ENCODE measurements at places on chromosomes 3 and 15.
A peak's percentile ranks its signal among the peaks of the same experiment; 100 is the strongest.

DNA sequence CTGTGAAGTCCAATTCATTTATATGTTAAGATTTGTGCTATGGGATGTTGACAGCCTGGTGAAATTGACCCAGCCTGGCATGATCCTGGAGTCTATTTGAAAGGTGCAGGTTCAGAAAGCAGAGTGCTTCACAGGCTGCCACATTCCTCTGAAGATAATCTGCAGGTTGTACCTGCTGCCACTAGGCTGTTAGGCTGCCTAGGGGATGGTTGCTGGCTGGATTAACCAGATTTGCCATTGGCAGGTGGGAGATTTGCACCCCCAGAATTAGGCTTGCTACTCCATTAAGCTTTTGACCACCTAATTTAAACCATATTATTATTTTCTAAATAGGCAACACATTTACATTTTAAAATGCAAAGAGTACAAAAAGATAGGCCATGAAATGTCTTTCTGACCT is 85.8 kb upstream of the RASGRP1 start:
- no peak for DNase-seq

DNA sequence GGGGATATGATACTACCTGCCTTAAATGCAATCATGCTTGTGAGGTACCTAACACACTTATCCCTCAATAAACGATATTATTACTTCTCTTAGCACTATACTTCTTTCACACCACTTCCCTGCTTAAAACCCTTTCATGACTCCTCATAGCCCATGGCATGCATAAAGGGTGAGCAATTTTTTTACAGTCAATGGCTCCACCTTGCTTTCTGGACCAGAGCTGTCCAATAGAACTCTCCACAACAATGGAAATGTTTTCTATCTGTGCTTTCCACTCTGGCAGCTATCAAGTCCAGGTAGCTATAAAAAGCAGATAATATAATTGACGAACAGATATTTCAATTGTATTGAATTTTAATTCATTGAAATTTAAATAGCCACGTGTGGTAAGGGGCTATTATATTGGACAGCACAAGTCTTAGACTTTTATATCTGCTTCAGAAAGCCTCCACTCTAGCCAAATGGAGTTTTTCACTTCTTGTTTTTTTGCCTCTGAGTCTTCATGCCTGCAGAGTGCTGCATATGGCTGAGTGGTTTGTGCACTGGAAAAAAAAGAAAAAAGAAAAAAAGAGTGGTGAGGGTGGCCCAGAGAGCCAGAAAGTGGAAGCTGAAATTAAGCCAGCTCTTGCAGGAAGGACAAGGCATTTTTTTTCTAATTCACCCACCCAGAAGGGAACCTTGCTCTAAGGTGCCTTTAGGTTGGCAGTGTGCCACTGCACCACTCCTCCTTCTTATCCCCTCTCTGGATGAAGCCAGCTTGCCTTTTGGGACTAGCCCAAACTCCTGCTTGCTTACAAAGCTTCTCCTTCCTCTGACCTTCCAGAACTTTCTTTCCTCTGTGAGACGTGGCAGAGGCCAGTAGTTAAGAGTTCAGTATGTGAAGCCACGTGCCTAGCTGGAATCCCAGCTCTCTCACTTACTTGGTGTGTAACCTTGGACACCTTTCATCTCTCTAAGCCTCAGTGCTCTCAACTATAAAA is 239.0 kb upstream of the LRTM1 start:
- DNase-seq: no peak

GRCh38 chr3:171636666-171637065 is 173.6 kb downstream of the PLD1 start:
- DNase-seq: no peak

DNA sequence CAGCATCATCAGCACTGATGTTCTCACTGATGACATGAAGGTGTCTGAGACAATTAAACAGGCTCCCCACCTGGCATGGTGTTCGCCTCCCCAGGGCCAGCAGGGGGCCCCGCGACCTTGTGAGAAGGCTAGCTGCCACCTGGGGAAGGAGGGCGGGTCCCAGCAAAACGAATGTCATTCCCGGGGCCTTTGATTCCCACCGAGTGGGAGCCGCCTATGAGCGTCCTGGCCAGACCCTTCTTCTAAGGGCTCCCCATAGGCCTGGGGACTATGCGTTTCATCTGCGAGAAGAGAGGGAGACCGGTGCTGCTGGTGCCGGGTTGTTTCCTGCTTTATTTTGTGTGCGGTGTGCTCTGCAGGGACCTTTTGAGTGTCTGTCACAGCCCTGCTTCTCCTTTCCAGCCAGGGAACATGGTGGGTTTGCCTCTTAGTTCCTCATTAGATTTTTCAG is 20.5 kb upstream of the MINDY4B start:
- DNase-seq: peak; percentile 41

DNA sequence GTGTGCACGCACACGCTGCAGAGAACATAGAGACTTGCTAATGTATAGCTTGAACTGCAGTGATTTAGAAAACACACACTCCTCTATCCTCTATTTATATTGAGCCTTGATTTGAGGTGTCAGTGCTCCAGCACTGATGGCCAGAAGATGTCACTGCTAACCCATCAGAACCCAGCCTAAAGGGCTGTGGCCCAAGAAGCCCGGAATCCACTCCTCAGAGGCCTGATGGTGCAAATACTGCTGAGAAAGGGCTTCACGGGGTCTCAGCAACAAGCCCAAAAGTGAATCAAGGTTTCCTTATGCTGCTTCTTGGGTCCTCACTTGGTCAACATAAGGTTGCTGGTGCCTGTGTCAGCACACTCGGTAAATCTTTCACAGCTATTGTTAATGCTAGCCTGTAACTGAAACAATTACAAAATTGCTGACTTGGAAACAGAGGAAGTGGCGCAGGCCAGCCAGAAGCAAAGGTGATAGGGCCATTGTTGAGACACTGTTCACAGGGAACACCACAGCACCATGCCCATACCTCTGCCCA is 60.3 kb downstream of the HEG1 start:
- DNase-seq: peak; percentile 37

DNA sequence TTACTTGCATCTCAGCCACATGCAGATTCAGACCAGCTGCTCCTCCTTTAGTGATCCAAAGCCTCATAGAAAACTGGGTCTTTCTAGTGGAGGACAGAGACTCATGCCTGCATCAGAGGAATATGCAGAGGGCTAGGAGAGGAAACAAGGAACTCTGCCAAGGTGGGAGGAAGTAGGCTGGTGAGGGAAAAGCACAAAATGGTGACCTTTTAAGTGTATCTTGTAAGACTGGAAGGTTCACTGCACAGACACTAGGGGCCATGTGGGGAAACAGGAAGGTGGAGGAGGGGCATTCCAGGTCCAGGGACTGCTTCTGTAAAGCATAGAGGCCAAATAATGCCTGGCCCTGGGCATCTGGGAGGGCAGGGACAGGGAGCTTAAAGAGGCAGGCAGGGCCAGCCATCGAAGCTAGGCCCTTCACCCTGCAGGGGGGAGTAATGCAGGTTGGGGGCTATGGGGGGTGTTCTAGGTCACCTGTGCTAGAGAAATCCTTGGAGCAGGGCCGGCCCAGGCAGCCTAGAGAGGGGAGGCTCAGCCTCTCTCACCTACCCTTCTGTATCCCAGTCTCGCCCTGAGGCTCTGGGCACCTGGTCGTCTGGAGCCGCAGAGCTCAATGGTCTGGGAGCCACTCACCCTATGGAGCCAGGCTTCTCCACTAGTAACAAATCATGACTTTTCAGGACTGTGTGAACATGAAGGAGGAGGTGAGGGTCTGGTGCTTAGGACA is 117.7 kb downstream of the DNAJB8 start:
- DNase-seq: no peak

DNA sequence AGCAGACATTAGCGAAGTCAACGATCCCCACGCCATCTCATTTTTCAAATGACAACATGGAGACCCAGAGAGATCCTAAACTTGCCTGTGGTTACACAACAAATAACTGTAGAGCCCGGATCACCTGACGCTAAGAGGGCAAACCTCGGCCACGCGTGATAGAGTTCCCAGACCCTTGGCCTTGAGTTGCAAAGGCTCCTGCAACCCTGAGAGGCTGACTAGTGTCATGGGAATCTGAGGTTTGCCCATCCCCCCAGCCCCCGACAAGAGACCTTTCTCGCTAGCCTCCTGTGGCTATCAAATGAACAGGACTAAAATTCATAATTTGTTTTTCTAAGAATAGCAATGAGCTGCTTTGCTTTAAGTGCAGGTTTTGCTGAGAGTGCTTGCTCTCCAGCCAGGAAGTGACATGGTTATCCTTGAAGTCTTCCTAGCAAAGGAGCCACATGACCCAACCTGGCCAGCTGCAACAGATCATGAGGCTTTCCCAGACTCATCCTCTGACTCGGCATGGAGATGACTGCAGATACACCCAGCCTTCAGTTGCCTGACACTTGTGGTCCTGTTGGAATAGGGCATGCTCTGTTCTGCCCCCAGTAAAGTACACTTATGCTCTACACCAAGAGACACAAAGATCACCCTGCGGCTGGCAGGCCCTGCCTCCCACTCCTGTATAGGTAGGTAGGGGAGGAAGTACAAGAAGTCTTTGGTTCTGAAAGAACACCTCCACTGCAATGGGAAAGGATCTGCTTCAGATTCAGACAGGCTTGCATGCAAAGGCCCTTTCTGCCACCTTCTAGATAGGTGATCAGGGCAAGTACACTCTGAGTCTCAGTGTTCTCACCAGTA is 36.0 kb downstream of the MCF2L2 start:
- DNase-seq: peak; percentile 51

- DNase-seq: no peak
Observed at GRCh38 chr3:34132069-34132692, 333.8 kb downstream of the PDCD6IP start.
